Right lobe of liver (tissue), 6 donors: ENCODE measurements at places on chromosomes 1 and 21. TPM values are rescaled to one million over a fixed set of nuclear protein-coding genes. Genes with fewer than 3 reads are reported as not detected.

SPRR3 gene
- total RNA-seq: not detected

GRCh38 chr1:222697203-222697602 is 15.1 kb downstream of the AIDA start:
- no peak for DNase-seq

DNA sequence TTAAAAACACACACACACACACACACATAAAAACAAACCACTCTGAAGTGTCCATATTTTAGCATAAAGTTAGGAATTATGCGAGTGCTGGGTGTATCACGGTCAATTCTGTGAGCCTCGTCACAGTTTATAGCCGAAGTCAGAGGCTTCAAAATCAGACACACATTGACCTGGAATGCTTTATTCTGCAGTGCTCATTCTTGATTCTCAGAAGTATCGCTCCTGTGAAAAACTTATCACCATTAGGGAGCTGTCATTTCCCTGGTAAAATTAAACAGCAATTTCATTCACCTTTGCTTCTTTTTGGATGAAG is 8.7 kb upstream of the IRF2BP2 start:
- DNase-seq: no peak

- DNase-seq: peak; percentile 75
Observed at GRCh38 chr1:155086128-155086741, 7.6 kb downstream of the EFNA3 start.

- DNase-seq: no peak
Observed at GRCh38 chr1:63828322-63829044, 54.7 kb downstream of the ROR1 start.

GRCh38 chr1:179200586-179200985 is 28.9 kb downstream of the ABL2 start:
- DNase-seq: no peak

DNA sequence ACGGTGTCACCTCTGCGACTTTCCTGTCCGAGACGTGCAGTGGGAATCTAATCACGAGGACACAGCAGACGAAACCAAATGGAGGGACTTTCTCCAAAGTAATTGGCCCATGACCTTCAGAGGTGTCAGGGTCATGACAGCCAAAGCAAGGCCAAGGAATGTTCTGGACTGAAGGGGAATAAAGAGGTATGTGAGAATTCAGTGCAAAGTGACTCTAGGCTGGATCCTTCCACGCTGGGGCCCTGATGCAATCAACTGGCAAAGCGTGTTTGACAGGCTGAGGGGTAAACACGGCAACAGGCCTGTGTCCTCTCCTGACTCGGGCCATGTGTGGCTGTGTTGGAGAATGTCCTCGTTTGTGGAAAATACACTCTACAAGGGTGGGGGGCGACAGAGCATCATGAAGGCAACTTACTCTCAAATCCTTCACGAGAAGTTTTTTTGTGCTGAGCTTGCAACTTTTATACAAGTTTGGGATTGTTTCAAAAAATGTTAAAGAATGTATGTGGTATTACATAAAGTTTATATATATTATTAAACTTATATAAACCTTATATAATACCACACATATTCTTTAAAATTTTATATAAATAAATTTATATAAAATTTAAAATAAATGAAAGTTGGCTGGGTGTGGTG is 1.7 kb downstream of the CFAP74 start:
- no peak for DNase-seq

DNA sequence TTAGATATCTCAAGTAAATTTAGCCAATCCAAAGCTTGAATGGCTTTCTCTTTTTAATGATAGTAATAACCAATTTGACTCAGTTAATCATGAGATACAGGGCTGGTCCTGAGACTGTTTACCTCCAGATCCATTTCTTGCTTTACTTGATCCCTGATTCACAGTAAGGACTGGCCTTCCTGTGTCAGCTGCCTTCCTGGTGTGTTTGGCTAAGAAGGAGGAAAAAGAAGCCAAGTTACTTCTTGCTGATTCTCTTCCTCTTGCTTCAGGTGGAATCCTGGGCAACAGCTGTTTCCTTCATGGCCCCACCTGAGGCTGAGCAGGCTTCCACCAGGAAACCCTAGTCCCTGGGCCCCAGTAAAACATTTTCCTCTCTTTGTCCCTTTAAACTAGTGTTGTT is 14.6 kb upstream of the RC3H1 start:
- DNase-seq: no peak
